ENCODE measurements at places on chromosomes 3 and 15.

DNA sequence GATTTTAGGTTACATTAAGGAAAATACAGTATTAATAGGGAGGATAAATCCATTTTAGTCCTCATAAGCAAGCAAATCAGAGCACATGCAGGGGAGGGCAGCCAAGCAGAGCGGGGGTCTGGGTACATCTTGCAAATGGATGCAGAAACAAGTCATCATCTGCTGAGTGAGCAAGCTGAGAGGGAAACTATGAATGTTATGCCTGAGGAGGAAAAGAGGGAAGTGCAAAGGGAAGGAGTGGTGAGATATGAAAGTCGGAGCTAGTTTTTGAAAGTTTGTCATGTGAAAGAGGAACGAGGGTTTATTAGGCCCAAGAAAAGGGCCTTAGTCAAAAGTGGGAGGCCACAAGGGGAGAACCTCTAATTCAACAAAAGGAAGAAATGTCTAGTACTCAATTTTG lies 15.4 kb downstream of the PTX3 start:
- no peak for DNase-seq

DNA sequence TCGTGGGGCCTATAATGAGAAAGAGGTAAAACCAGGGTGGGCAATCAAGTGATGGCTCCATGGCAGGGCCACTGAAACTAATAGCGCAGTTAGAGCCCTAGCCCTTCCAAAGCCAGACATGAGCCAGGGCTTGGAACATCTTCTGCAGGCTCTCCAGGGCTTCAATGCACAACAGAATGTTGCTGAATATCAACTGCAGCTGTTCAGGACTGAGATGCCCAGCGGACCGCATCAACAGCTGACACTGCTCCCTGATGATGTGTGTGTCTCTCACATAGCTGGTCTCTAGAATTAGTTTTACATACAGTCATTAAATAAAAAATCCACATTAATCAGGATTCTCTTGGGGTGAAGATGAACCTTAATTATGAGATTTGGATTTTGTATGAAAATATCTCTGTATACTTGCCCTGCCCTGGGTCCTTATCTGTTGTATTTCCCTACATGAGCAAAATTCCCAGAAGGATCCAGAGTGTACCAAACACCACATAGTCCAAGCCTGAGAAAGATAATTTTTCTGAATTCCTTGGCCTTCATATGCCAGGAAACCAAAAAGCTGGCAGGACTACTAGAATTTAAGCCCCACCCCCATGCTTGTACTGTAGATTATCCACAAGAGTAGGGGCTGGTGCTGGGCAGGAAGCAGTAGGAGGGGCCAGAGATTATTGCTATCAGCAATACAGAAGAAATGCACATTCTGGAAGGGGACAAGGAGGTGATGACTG lies 7.7 kb upstream of the GOLGB1 start:
- no peak for DNase-seq

DNA sequence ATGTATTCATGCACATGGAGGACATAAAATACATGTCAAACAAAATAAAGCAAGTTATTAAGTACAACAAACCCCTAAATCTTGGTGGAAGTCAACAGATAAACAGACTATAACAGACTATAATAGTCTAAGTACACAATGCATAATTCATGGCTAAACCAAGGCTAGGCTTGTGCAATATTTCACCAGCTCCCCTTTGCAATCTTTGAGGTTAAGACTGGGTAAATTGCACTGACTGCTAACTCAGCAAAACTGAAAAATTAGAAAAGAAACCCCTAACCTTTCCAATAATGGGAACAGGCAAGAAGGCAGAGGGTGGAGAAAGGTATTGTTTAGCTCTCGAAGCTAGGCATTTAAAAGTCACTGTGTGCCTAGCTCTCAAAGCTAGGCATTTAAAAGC lies 304.9 kb upstream of the WNT5A start:
- DNase-seq = no peak

GRCh38 chr3:126731044-126731443 lies 27.0 kb downstream of the CHCHD6 start:
- DNase-seq = no peak

- no peak for DNase-seq
These were observed 406.2 kb upstream of the RARB start for GRCh38 chr3:25021816-25022215.

- DNase-seq = no peak
These were observed 74.5 kb downstream of the CPNE4 start for GRCh38 chr3:131960324-131960723.

DNA sequence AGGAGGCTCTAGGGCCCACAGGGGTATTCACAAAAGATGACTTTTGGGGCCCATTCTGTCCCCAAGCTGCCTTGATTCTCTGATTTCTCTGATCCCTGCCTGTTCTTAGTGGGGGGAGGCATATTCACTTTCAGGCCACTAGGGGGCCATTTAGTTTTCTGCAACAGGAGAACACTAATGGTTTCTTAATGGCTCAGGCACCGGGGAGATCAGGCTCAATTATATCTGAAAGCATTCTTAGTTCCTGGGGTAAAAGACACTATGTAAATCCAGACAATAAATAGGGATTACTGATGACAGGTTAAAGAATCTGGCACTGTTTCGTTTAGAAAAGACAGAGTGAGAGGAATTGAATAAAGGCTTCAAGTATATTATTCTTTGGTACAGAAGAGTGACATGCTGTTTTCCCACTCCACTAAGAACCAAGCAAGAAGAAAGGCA lies 2.5 kb upstream of the INAFM2 start:
- no peak for DNase-seq

DNA sequence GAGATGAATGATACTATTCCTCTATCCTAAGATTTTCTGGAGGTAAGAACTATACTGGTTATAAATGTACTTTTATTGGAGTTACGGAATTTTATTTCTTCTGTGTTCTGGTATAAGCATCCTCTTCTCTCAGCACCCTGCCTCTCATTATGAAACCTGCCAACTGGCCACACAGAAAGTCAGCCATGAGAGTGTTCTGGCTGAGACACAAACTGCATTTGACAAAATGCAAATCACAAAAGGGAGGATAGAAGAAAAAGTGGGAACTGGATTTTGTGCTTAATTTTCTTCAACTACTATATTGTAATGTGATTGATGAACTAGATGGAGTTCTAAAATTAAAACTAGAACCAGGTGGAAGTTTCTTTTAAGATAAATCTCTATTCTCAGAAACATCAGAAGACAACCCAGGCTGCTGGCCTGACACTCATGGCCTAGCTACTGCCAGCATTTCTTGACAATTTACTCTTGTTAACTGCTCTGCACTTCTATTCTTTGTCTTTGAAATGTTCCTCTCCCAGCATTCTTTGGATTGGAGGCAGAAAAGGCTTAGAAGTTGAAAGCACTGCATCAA lies 143.1 kb downstream of the WDR76 start:
- no peak for DNase-seq

DNA sequence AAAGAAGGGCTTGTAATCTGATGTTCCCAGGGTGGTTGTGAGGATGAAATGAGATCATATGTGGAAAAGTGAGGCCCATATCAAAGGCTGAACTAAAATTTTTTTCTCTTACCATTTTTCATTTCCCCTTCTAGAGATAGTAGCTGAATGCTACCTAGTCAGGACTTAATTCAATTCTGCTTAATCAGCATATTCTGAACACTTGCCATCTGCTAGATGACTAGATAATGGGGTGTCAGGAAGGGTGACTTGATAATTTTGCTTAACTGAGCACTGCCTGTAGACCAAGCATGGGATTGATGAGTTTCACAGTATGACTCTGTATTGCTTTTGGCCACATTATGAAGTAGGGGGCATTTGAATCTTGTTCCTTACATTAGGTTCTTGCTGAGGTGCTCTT lies 136.2 kb downstream of the CHST2 start:
- no peak for DNase-seq

- DNase-seq = no peak
These were observed 225.5 kb downstream of the ARPP21 start for GRCh38 chr3:35864871-35865270.

GRCh38 chr3:129358177-129358771 lies 70.2 kb downstream of the EFCAB12 start:
- no peak for DNase-seq

GRCh38 chr15:100095541-100096247 lies 246.1 kb downstream of the ADAMTS17 start:
- DNase-seq = no peak

- DNase-seq = no peak
These were observed 206.8 kb downstream of the KBTBD8 start for GRCh38 chr3:67204951-67205350.

DNA sequence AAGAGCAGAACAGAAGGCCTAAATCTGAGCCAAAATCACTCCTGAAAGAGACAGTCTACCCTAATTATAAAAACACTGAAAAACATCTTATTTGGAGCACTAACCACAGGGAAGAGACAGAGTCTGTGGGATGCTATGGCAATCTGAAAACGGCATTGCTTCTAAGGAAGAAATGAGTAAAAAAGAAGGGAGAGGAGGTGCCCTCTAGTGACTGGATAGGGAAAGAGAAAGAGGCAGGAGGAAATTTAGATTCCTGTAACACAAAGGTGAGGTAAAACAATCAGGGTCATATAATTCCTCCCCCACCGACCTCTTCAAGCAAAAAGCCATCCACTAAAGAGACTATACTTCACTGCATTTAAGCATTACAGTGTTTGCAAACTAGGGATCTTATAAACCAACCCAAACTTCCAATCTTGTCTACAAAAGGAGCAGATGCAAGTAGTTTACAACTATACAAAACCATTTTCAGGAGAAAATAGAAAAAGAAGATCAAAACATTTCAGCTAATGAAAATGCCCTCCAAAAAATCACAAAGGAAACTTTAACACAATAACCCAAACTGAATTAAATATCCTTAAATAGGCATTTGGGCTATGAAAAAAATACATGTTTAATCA lies 32.6 kb downstream of the HACD2 start:
- DNase-seq = no peak

DNA sequence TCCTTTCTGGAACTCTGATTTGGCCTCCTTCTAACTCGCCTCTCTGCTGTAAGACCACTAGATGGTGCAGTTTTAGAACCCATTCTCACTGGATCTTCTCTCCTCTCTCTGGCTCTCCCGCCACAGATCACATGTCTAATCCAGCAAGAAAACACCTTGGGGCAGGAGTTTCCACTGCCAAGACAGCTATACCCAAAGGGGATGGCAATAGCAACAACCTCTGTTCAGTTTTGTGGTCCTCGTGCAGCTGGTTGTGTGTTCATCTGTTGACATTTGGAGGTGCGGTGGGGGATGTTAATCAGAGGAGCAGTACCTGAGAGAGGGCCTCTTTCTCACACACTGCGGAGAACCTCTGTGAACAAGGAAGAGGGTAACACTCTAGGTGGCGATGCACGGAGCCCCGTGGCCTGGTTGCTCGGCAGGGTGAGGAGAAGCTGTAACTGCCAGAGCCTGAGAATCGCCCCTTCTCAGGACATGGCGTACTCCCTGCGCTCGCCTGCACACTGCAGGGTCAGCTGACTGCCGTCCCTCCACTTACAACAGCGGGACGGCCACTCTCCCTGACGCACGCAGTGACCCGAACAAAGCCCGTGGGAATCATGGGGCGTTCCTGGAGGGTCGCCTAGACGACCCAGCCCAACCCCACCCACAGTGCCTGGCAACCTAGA lies at the start of gene TEX55:
Gene TEX55 (plus strand): TSS at position 666 of the 668 bp plus-strand sequence. CDS start 25 bp downstream, outside the sequence.
- no peak for DNase-seq

GRCh38 chr3:29186131-29186599 lies 94.7 kb upstream of the RBMS3 start:
- no peak for DNase-seq

GRCh38 chr3:46097691-46098241 lies 70.5 kb upstream of the XCR1 start:
- DNase-seq = no peak

DNA sequence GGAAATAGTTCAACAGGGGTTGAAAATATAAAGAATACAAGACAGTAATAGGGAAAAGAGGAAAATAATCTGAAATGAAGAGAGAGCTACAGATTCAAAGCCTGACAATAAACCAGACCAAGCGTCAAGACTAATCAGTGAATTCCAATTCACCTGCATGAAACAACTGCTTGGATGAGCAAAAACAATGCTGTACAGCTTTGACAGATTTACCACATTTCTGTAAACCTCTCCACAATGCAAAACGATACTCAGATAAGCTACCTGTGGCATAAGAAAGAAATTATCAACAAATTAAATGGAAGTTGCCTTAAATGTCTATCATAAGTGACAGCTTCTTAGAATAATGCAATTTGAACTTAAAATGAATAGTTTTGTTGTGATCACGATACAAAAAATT lies 65.4 kb downstream of the GBE1 start:
- DNase-seq = no peak

GRCh38 chr3:13827256-13827655 lies 52.6 kb downstream of the WNT7A start:
- DNase-seq = no peak

DNA sequence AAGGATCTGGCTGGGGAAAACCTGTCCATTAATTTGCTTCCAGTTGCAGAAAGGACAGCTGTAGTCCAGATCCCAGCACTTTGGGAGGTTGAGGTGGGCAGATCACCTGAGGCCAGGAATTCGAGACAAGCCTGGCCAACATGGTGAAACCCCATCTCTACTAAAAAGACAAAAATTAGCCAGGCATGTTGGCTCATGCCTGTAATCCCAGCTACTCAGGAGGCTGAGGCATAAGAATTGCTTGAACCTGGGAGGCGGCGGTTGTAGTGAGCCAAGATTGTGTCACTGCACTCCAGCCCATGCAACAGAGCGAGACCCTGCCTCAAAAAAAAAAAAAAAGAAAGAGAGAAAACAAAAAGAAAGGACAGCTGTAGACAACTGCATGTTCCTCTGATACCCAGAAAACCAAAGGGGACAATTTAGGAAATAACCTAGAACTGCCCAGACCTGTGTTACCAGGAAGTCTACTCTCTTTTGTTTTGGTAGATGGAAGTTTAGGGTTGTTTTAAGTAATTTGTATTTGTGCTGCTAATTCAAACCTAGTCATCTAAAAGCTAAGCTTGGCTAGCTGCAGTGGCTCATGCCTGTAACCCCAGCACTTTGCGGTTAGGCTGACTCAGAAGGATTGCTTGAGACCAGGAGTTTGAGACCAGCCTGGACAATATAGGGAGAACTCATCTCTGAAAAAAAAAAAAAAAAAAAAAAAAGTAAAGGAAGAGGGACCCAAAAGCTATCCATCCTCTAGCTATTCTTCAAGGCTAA lies 22.7 kb downstream of the EXD1 start:
- no peak for DNase-seq

DNA sequence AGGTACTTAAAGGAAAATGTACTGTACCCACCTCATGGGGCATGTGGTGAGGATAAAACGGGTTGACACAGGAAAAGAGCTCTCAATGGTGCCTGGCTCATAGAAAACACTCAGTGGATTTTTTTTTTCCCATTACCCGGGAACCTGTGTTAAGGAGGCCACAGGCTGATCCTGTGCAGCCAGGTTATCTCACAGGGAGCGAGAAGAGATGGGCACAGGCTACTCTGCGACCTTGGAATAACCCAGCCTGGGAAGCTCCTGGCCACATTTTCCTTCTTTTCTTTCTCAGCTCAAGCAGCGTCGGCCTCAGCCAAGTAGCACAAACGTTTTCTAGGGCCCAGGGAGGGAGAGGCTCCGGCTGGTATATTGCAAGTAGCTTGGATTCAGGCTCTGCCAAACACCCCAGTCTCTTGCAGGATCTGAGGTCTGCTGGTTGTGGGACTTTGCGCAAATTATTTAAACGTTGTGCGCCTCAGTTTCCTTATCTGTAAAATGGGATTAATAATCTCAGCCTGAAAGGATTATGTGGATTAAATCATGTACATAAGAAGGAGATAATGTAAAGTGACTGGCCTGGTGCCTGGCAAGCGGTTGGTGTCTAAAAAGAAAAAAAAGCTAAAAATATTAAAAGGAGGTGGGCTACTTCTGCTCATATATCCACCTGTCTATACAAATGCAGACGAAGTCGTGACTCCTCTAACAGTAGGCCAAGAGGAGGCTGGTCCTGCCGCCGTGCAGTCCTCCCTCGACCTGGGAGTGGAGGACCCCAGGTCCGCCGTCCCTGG lies 2.2 kb downstream of the FURIN start:
- DNase-seq = no peak
